ENCODE measurements at places on chromosomes 4 and X. TPM values are rescaled to one million over a fixed set of nuclear protein-coding genes. Genes with fewer than 3 reads are reported as not detected.

The ETDB gene
- total RNA-seq, result not detected

The CLDN22 gene
- not detected for total RNA-seq

The VCX gene
- not detected for total RNA-seq

The CC2D2A gene
- total RNA-seq, result 8.6 TPM

The GJB1 gene
- not detected for total RNA-seq

The CCDC149 gene
- total RNA-seq, result 11.4 TPM

The MAGEA4 gene
- total RNA-seq, result not detected

The PPEF2 gene
- not detected for total RNA-seq

The SCD5 gene
- 5.1 TPM for total RNA-seq

The FGB gene
- total RNA-seq, result not detected

The ITM2A gene
- total RNA-seq, result 76.8 TPM

The TEX13B gene
- total RNA-seq, result not detected

The FABP2 gene
- total RNA-seq, result not detected

The GSX2 gene
- total RNA-seq, result not detected

Data from Right ventricle myocardium inferior (tissue), 1 donor.